Hematopoietic multipotent progenitor cell (in vitro differentiated cells): ENCODE measurements at places on chromosomes 5 and 9.
A peak's percentile ranks its signal among the peaks of the same experiment; 100 is the strongest.

GRCh38 chr9:5895782-5896181 lies 5.1 kb downstream of the MLANA start:
- DNase-seq = no peak

GRCh38 chr5:60674251-60675069 lies 25.5 kb downstream of the DEPDC1B start:
- no peak for DNase-seq

- peak; percentile 31 for DNase-seq
Measured at GRCh38 chr9:27599102-27599869, 26.0 kb upstream of the C9orf72 start.

GRCh38 chr9:38089387-38090165 lies 20.5 kb upstream of the SHB start:
- DNase-seq = no peak

- DNase-seq = no peak
Measured at GRCh38 chr5:110255194-110255593, 471.3 kb downstream of the TMEM232 start.

DNA sequence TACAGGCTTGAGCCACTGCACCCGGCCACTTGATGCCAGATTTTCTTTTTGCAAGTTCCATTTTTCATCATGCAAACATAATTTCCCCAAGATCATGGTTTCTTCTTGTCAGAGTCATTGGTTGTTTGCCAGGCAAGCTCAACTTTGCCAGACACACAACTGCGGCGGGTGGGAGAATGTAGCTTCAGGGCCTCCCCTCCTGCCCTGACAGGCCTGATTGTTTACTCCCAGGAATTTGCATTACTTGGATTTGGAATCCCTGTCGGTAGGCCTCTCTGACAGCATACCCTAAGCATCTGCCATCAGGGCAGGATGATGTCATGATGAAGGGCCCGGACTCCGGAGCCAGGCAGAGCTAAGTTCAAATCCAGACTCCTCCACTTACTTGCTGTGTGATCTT lies 15.1 kb downstream of the RPS14 start:
- no peak for DNase-seq

DNA sequence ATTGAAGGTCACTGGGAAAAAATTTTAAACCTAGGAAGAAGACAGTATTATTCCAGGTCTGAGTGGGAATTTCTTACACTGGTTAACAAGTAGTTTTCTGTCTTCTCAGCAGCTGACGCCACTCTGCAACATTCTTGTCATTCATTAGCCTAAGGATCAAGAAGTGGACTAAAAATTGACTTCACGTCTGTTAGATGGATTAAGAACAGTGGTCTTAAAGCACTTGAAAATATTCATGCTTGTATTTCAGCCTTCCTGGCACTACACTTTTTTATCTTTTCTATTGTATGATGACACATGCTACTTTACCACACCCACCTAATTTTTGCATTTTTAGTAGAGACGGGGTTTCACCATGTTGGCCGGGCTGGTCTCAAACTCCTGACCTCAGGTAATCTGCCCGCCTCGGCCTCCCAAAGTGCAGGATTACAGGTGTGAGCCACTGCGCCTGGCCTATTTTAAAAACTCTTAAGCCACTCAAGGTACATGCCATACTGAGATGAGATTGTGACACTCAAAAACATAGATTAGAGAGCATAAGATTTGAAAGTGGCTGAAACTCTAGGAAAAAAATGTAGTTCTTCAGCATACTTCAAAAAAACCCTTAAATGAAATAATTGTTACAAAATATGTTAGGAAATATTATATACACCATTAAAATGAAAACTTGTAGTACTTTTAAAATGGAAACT lies 8.4 kb downstream of the MATR3 start:
- no peak for DNase-seq

- DNase-seq = no peak
Measured at GRCh38 chr5:168917947-168918600, 338.9 kb upstream of the PANK3 start.

- no peak for DNase-seq
Measured at GRCh38 chr9:92147030-92147851, 32.0 kb upstream of the SPTLC1 start.

DNA sequence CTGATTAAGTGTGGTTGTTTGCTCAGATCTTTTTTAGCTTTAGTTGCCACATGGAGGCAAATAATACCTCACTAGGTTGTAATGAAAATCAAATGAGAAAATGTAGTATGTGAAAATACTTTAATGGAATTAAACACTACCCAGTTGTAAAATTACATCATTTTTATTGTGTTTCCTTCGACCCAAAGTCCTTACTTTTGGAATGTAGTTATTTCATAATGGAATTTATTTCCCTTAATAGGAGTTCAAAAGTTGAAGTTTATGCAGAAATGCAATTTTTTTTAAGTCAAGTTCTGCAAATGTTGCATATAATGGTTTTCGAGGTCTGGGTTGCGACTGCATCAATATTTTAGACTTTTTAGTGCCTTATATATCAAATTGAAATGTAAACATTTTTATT lies 31.0 kb downstream of the TNPO1 start:
- no peak for DNase-seq

- DNase-seq = no peak
Measured at GRCh38 chr5:106106384-106106783, 1564.4 kb downstream of the EFNA5 start.

GRCh38 chr9:127918183-127919107 lies 1.6 kb upstream of the ST6GALNAC4 start:
- no peak for DNase-seq

- no peak for DNase-seq
Measured at GRCh38 chr5:136035837-136036236, 7.0 kb downstream of the TGFBI start.

DNA sequence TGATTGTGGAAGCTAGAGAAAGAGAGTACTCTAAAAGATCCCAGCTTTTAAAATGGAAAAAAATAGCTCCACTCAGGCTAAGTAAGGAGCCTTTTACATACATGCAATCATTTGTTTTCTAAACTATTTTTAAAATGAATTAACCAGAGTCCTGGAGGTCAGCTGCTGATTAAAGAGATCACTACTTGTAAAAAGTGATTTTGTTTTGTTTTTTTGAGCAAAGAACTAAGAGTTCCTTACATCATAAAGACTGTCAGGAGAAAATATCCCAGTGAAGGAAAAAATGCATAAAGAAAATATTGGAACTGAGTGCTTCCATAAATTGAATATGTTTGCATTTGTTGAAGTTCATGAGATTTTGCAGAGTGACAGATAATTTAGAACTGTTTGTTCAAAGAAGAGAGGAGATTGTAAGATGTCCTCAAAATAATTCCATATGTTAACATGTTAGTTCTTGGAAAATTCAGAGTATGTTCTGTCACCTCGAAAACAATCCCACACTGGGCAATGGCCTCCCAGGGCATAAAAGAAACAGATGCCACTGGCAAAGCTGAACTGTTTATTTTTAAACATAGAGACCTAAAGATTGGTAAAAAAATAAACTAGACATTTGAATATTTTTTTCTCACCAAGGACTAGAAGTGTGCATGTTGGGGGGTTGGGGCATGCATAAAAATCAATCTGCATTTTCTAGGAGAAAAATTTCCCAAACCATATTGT lies 264.7 kb downstream of the NPR3 start:
- DNase-seq = no peak

- peak; percentile 74 for DNase-seq
Measured at GRCh38 chr5:16616536-16617273, at the start of gene RETREG1. TSS of gene RETREG1 (minus strand) at chr5:16616997. CDS start at chr5:16616971, 26 bp downstream.

DNA sequence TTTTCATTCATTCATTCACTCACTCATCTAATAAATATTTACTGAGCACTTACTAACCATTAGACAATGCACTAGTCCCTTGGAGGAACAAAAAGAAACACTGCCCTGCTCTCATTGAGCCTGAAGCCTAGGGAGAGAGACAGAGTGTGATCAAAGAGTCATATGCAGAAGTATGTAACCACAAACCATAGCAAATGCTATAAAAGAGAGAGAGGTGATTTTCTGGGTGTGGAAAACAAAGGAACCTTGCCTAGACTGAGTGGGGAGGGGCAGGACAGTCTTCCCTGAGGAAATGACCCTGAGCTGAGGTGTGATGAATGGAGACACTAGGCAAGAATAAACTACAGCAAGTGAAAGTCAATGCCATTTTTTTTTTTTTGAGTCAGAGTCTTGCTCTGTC lies 10.8 kb upstream of the ADRA1B start:
- DNase-seq = peak; percentile 2

GRCh38 chr5:95852567-95852966 lies 30.0 kb upstream of the GLRX start:
- DNase-seq = no peak

GRCh38 chr5:180461303-180461702 lies 32.9 kb upstream of the CNOT6 start:
- DNase-seq = no peak

DNA sequence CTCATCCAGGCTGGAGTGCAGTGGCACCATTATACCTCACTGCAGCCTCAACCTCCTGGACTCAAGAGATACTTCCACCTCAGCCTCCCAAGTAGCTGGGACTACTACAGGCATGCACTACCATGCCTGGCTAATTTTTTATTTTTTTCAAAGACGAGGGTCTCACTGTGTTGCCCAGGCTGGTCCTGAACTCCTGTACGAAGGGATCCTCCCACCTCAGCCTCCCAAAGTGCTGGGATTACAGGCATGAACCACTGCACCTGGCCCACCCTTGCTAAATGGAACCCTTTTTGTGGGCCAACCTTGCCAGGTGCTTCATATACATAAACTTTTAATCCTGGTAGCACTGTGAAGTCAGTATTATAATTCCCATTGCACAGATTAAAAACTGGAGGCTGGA lies 1.0 kb downstream of the GRHPR start:
- no peak for DNase-seq

- no peak for DNase-seq
Measured at GRCh38 chr9:26597542-26598149, 295.0 kb downstream of the CAAP1 start.

GRCh38 chr9:13447843-13448422 lies 168.4 kb upstream of the MPDZ start:
- DNase-seq = no peak

- DNase-seq = no peak
Measured at GRCh38 chr9:27722866-27723265, 149.6 kb upstream of the C9orf72 start.

- no peak for DNase-seq
Measured at GRCh38 chr5:95511606-95512005, 43.2 kb downstream of the SKIC3 start.

- no peak for DNase-seq
Measured at GRCh38 chr5:92559781-92560180, 1021.2 kb downstream of the NR2F1-AS1 start.

- DNase-seq = no peak
Measured at GRCh38 chr9:129038109-129038852, 1.9 kb downstream of the MIGA2 start.

DNA sequence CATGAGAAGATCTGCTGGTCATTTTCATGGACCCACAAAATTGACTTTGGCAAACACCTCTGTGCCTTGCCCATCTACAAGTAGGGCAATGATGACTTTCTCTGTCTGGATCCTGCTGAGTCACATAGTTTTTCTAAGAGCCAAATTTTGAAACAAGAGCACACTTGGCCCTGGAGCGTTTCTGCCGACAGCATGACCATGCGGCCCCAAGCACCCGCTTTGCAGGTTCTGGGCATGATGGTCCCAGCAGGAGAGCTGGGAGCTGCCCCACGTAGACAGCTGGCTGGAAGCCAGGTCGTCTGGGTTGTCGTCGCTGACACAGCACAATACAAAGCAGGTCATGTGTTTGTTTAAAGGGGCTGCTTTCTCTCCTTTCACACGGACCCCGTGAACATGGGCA lies 159.8 kb downstream of the SYK start:
- DNase-seq = no peak

DNA sequence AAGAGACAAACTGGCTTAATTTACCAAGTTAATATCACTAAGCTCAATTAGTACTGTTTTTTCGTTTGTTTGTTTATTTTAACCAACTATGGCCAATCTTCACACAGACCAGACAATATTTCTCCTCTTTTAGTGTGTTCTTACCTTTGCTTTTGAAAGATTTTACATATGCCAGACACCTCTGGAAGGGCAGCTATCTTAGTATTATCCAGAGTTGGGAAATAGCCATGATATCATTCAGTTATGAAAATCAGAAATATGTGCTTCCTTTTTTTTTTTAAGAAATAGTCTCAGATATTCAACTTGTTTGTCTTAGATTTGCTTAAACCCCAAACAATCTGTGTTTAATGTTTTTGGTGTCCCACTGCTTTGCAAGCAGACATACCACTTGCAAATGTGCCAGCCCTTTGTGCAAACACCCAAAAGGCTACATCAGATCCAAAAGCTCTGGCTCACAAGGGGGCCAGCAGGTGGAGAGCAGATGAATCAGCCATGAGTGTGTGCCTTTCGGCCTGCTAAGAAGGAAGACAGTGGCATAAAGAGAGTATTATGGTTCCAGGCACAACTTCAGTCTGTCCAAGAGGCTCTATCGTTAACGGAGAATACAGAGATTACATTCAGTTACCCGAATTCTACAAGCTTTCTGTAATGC lies 147.6 kb downstream of the EFNA5 start:
- DNase-seq = no peak

GRCh38 chr9:99075246-99075912 lies 29.5 kb upstream of the TGFBR1 start:
- no peak for DNase-seq

GRCh38 chr9:7980691-7981289 lies 181.2 kb upstream of the DMAC1 start:
- DNase-seq = no peak

DNA sequence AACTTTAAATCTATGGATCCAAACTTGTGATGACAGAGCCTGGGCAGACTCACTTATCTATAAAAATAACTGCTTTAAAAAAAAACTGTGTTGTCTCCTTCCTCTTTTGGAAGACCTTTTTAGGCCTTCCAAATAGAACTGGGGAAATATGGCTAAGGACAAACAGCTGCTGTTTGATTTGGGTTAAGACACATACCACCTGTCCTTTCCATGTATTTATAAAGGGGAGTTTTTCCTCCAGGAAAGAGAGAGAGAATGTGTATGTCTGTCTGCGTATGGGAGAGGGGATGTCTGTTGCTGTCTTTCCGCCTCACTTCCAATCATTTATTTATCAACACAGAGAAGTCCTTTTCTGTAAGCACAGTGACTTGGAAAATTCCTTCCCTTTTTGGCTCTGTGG lies 2.8 kb downstream of the ARHGEF37 start:
- no peak for DNase-seq

DNA sequence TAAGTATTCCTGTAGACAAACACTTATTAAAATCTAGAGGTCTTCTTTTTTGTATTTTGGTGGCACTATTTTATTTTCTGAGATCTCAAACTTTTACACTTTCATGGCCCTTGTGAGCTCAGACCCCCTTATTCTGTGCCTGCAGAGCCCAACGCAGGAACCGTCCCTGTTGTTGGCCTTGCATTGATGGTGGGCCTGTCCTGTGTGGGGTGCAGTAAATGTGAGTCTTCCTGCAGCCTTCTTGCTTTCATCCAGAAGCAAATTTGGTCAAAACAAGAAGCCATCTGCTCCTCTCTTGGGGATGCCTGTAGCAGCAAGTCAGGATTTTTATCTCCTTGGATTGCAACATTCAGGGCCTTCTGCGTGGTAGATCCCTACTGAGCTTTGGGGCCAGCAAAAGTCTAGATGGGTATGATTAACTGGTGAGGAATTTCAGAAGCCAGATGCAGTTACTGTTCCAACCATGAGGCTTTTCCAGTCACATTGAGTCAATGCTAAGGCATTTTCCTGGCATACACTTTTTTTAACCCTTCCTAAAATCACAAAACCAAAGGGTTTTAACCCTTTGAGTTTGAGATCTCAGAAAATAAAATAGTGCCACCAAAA lies 31.7 kb downstream of the BASP1 start:
- DNase-seq = no peak

GRCh38 chr5:126998201-126998631 lies 32.1 kb downstream of the MARCHF3 start:
- no peak for DNase-seq

GRCh38 chr5:170523142-170523551 lies 19.3 kb downstream of the KCNIP1 start:
- no peak for DNase-seq

GRCh38 chr5:147675168-147675567 lies 107.4 kb downstream of the JAKMIP2 start:
- peak; percentile 9 for DNase-seq
